ENCODE measurements at places on chromosomes 3 and 15.

- DNase-seq, result peak; percentile 80
Observed at GRCh38 chr3:160564949-160565441, 376 bp downstream of the KPNA4 start.

- DNase-seq, result no peak
Observed at GRCh38 chr15:57285386-57285785, 90.9 kb upstream of the CGNL1 start.

- DNase-seq, result peak; percentile 24
Observed at GRCh38 chr15:88454236-88454635, 13.0 kb downstream of the MRPL46 start.

DNA sequence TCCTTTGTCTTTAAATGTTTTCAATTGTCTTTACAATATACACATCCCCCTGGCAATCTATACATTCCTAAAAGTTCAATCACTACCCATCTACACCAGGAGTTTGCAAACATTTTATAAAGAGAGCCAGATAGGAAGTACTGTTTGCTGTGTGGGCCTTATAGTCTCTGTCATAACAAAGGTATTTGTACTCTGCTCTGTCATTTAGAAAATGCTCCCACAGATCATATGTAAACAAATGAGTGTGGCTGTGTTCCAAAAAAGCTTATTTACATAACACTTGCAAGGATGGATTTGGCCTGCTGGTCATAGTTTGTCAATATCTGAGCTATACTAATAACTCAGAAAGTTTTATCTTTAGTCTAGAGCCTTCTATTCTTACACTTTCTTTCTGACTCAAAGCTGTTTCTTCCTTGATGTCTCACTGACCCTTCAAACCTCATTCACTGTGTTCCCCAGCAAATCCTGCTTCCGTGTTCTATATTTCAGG lies 511.9 kb downstream of the GBE1 start:
- DNase-seq, result peak; percentile 2

DNA sequence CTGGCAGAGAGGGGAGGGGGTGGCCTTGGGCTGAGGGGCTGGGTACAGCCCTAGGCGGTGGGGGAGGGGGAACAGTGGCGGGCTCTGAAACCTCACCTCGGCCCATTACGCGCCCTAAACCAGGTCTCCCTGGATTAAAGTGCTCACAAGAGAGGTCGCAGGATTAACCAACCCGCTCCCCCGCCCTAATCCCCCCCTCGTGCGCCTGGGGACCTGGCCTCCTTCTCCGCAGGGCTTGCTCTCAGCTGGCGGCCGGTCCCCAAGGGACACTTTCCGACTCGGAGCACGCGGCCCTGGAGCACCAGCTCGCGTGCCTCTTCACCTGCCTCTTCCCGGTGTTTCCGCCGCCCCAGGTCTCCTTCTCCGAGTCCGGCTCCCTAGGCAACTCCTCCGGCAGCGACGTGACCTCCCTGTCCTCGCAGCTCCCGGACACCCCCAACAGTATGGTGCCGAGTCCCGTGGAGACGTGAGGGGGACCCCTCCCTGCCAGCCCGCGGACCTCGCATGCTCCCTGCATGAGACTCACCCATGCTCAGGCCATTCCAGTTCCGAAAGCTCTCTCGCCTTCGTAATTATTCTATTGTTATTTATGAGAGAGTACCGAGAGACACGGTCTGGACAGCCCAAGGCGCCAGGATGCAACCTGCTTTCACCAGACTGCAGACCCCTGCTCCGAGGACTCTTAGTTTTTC lies 4.9 kb downstream of the ISL2 start:
- DNase-seq, result no peak

DNA sequence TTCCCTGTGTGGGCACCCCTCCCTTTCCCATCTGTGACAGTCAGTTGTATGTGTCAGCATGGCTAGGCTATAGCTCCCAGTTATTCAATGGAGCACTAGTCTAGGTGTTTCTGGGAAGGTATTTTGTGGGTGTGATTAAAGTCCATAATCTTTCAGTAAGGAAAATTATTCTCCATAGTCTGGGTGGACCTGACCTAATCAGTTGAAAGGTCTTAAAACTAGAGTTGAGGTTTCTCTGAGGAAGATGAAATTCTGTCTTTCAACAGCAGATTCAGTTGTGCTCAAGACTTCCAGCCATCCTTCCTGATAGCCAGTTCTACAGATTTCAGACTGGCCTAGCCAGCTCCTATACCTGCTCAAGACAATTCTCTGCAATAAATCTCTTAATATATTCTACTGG lies 284.6 kb upstream of the PROK2 start:
- no peak for DNase-seq

DNA sequence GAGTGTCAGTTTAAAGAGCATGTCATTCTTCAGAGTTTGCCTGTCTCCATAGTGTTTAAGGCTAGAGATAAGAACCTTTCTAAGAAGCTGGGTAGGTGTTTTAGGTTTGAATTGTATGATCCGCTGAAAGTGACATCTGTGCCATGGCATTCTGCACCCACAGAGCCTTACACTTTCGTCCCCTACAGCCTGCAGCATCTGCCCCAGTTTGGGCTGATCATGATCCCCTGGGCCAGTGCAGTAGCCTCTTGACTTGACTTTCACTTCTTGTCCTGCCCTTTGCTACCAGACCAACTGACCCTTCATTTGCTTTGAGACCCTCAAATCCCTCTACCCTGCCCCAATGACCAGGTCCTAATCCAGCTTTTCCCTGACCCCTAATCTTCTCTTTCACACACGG lies 81.6 kb downstream of the SOX14 start:
- DNase-seq, result no peak

- DNase-seq, result no peak
Observed at GRCh38 chr3:118587847-118588246, 446.8 kb downstream of the IGSF11 start.

DNA sequence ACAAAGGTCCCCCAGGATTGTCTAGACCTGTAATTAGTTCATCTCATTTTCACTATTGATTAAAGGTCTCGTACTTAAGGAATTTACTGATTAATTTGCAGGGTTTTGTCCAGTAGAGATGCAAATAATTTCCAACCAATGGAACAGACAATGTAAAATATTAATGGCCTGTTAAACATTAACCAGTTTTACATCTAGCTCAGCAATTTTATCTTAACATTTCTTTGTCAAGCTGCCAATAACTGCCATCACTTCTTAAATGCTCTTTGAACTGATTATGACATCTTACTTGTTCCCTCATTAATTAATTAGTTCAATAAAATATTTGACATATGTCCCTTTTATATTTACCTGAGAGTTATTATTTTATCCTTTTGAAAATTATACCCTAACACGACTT lies 9.4 kb upstream of the STRIT1 start:
- DNase-seq, result no peak

- DNase-seq, result no peak
Observed at GRCh38 chr3:9408546-9408945, 11.1 kb downstream of the SETD5 start.

GRCh38 chr15:50355980-50356379 lies 982 bp upstream of the GABPB1 start:
- no peak for DNase-seq

GRCh38 chr3:123658118-123658851 lies 73.4 kb upstream of the HACD2 start:
- DNase-seq, result peak; percentile 64

DNA sequence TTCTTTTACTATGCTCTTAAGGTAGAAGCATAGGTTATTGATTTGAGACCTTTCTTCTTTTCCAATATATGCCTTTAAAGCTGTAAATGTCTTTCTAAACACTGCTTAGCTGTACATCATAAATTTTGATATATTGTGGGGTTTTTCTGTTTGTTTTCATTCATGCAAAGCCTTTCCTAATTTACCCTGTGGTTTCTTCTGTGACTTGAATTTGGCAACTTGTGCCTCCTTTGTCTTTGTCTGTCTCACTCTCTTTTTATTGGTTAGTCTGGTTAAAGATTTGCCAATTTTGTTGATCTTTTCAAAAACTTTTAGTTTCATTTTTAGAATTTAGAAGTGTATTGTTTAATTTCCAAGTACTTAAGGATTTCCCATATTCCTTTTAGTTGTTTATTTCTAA lies 343.1 kb downstream of the OXSM start:
- DNase-seq, result no peak

GRCh38 chr3:89059211-89059925 lies 48.1 kb upstream of the EPHA3 start:
- peak; percentile 78 for DNase-seq

- DNase-seq, result no peak
Observed at GRCh38 chr15:62380011-62380410, 214.9 kb upstream of the C2CD4B start.

DNA sequence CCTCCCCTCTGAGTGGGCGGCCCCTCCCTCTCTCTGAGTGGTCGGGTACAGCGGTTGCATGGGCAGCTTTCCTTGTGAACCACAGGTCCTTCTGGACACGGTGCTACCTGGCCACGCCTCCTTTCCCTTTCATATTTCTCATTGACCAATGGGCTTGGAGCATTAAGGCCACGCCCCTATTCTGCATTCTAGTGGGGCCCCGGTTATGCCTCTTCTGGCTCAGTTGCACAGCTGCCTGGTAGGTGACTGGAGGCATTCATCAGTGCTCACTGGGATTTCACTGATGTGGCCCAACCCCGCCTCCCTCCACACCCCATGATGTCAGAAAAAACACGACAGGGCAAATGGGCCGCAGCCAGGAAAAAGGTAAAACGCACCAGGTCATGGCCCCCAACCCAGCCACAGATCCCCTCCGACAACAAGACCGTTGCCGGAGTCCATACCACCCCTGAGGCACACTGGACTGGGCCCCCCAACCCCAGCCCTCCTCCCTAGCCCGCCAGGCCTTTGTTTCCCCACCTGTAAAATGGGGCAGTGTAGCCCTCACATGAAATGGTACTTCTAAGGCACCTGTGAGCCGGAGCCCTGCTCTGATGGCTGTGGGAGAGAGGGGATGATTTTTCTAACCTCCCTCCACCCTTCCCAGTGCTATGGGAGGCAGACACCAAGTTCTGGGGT lies 26.3 kb downstream of the NGRN start:
- DNase-seq, result no peak

DNA sequence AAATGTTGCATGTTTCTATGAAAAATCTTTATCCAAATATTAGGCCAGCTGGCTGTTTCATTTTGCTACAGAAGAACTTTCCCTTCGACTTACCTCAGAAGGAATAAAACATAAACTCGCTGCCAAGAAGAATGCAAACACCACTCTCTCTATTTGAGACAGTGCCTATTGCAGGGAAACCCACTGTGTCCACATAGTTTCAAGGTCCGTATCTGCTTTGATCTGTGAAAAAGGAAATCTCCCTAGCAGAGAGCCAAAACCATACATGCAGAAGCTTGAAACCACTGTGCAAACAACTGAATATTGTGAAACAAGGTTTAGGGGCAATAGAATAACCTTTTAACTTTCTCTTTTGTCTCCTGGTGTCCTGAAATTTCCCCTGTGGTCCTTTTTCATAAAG lies 35.0 kb upstream of the CAPN7 start:
- no peak for DNase-seq

DNA sequence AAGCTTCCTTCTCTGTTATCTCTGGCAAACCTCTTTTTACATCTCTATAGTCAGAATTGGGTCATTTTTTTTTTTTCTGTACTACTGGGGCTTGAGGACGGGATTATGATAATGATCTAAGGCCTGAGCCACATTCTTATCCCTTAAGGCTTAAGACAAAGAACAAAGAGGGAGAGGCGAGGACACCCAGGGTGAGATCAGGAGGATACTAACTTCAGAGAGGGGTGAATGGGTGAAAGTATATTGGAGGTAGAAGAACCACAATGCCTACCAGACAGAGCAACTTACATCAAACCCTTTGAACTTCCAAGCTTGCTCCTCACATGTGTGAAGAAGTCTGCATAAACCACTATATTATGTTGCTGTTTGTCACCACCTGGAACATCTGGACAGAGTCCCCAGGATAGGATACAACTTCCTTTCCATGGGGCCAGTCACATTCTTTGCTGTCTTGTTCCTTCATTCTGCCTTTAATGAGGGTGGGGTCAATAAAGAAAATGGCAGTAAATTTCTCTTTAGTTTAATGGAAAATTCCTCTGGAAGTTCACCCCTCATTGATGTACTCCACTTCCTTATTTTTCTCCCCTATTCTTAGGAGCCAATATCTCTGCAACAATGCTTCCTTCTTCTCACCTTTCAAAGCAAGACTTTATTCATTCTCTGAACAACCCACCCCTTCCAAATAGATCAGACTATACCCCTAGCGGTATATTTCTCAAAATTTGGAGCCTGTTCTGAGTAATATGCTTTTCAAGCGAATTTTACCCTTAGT lies 9.1 kb upstream of the PDCD6IP start:
- no peak for DNase-seq

GRCh38 chr3:140203510-140203909 lies 268.5 kb downstream of the CLSTN2 start:
- no peak for DNase-seq

DNA sequence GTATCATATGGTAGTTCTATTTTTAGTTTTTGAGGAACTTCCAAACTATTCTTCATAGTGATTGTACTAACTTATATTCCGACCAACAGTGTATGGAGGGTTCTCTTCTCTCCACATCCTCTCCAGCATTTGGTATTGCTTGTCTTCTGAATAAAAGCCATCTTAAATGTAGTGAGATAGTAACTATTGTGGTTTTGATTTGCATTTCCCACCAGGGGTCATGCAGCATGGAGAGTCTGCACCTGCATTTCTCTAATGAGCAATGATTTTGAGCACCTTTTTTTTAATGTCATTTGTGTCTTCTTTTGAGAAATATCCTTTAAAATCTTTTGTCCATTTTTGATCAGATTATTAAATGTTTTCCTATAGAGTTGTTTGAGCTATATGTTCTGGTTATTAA lies 718.5 kb downstream of the ZBBX start:
- DNase-seq, result no peak
